Activated naive CD8-positive, alpha-beta T cell treated with anti-CD3 and anti-CD28 coated beads for 36 hours (primary cell): ENCODE measurements at places on chromosomes 16 and 17. TPM values are rescaled to one million over a fixed set of nuclear protein-coding genes. Genes with fewer than 3 reads are reported as not detected.

GRCh38 chr16:35753559-35754390 lies 2294.4 kb downstream of the TP53TG3F start:
- H3K4me3 ChIP-seq = no peak overlapping the region
- H3K4me1 ChIP-seq = no peaks in the 10 kb centered on the region
- H3K27ac ChIP-seq = no peak overlapping the region
- H3K27me3 ChIP-seq = no peaks in the 10 kb centered on the region
- no peak for DNase-seq

- no peak for DNase-seq
- H3K27me3 ChIP-seq = no peaks in the 10 kb centered on the region
- H3K4me3 ChIP-seq = no peak overlapping the region
- peaks cover 2% of the 10 kb centered on the region for H3K4me1 ChIP-seq
- no peaks in the 10 kb centered on the region for H3K36me3 ChIP-seq
Observed at GRCh38 chr16:72198021-72198711, 26.2 kb upstream of the PMFBP1 start.

- no peaks in the 10 kb centered on the region for H3K27me3 ChIP-seq
- no peak for DNase-seq
- H3K27ac ChIP-seq = no peak overlapping the region
- no peak overlapping the region for H3K4me3 ChIP-seq
Observed at GRCh38 chr17:78959803-78960202, 19.9 kb downstream of the LGALS3BP start.

DNA sequence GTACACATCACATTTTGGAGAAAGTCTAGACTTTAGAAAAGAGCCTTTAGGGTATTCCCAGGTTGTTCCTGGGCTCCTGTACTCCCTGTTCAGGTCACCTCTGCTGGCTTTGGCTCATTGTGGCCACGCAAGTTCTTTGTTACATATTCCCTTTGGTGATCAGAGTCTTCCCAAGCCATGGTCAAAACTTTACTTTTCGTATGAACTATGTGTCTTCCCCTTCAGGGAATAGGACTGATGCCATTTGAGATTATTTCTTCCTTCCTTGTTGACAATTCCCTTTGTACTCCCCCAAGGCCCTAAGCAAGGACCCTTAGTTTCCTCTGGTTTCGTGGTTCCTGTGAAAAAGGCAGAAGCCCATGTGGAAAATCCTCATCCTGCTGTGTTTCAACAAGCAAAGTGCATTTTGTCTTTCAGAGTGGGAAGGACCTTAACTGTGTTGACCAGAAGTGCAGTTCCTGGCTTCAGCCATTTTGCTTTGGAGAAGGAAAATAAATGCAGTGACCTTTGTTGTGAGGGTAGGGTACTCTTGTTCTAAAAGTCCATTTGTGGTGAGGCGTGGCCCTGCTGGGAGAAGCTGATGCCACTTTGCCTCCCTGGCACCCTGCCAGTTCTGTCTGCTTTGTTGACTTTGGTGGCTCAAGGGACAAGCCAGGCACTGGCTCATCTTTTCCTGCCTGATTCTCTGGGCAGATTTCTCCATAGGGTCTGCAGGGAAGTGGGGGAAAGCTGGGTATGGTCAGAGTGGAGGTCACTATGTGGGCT lies 55.1 kb downstream of the ZNRF1 start:
- no peak overlapping the region for H3K27ac ChIP-seq
- H3K36me3 ChIP-seq = no peaks in the 10 kb centered on the region
- peaks cover 6% of the 10 kb centered on the region for H3K4me1 ChIP-seq
- H3K4me3 ChIP-seq = no peak overlapping the region

Gene PRAC1
- total RNA-seq = not detected
